Activated T-helper 1 cell treated with anti-CD3 and anti-CD28 coated beads, Interleukin-2, amount 50 U/mL, for 16 hours (primary cell): ENCODE measurements at places on chromosomes 12 and 14.

DNA sequence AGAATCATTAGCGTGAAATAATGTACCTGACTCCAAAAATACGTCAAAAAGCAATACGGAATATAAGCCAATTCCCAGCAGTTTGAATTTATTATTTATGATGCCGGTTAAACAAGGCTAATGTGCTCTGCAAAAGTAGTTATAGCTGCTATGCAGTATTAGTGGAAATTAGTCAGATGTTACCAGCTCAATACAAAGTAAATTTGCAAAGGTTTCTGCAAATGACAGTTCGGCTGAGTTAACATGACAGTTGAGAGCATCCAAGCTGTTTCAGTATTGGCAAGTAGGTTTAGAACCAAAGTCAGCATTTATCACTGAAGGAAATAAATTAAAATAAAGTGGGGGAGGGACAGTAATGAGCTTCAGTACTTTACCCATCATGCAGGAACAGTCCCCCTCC is 1665.8 kb upstream of the FLRT2 start:
- DNase-seq: no peak

- DNase-seq: no peak
Observed at GRCh38 chr12:4958697-4959375, 49.1 kb downstream of the KCNA1 start.

GRCh38 chr12:47021298-47021697 is 58.1 kb upstream of the PCED1B start:
- DNase-seq: no peak

- peak; percentile 48 for DNase-seq
Observed at GRCh38 chr14:69574263-69574953, at the start of gene CCDC177. Gene CCDC177, minus strand, starts transcription at chr14:69574871. Its CDS starts 1,249 bp downstream, at chr14:69573622.

DNA sequence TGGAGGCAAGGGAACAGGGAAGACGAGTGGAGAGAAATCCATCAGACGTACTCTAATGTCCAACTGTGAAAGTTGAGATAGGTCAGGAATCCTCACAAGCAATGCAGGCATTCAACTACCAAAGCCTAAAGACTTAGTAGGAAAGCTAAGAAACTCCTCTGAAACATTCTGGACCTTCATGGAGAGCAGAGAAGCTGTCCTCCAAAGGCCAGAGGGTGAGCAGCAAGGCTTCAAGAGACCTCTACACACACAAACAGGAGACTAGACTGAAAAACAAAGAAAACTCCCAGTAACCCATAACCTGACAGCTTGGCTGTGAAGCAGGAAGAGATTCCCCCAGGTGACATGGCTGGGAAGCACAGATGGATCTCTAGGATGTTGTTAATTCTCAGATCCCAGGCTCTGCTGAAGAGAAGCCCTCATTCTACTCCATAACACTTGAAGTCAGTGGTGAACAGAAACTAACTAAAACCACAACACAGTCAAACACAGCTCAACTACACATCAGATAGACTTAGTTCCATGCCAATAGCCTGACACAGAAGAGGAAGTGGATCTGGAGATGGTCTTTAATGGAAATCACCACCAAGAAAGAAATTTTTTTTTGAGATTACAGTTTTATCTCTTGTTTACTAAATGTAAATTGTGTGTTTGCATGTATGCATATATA is 23.2 kb upstream of the LYZ start:
- DNase-seq: no peak

- DNase-seq: no peak
Observed at GRCh38 chr12:131028587-131029338, 75.1 kb downstream of the ADGRD1 start.

GRCh38 chr14:32968972-32969544 is 30.4 kb downstream of the NPAS3 start:
- no peak for DNase-seq

DNA sequence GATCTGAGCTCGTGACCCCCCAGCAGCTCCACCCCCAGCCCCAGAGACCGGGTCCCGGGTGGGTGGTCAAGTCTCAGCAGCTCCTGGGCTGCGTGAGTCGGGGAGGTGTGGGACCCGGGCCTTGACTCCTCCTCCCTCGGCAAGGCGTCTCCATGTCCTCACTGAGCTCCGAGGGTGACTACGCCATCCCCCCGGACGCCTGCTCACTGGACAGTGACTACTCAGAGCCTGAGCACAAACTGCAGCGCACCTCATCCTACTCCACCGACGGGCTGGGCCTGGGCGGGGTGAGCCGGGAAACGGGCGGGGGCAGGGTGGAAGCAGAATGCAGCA is 28.1 kb downstream of the PIGH start:
- no peak for DNase-seq

DNA sequence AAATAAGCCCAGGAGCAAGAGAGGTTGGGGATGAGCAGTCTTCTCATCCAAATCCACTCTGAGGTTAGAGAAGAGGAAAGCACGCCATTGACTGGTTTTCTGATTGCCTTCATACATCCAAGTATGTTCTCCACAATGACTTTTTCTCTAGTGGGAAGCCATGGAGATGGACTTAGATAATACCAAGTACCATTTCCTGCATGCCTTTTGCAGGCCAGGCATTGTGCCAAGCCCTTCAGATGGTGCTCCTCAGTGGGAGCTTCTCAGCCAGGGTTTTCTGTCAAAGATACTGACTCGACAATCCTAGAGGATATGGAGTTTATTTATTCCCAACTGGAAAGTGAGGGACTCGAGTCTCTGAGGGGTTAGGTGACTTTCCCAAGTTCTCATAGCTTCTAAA is 218.0 kb downstream of the ZFP36L1 start:
- DNase-seq: no peak

- DNase-seq: no peak
Observed at GRCh38 chr14:82854131-82854530, 1320.5 kb upstream of the SEL1L start.

DNA sequence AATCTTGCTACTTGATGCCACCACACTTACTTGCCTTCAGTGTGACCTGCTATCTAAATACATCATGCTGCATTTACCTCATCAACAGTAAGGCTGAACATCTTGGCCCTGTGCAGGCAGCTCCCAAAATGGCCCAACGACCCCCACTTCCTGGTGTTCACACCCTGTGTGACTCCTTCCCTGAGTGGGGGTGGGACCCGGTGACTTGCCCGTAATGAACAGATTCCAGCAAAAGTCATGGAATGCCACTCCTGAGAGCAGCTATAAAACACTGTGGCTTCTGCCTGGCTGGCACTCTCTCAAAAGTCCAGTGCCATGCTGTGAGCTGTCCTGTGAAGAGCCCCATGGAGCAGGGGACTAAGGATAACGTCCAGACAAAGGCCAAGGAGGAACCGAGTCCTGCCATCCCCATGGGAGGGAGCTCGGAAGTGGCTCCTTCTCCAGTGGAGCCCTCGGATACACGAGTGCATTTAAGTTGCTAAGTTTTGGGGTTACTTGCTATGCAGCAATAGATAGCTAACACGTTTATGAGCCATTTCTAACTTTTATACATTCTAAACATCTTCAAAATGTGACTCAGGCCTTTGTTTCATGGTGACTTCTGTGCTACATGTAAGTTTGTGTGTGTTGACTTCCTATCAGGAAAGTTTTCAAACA is 33.0 kb downstream of the P2RX2 start:
- DNase-seq: no peak

- DNase-seq: no peak
Observed at GRCh38 chr14:72878746-72879145, 15.2 kb downstream of the DPF3 start.

DNA sequence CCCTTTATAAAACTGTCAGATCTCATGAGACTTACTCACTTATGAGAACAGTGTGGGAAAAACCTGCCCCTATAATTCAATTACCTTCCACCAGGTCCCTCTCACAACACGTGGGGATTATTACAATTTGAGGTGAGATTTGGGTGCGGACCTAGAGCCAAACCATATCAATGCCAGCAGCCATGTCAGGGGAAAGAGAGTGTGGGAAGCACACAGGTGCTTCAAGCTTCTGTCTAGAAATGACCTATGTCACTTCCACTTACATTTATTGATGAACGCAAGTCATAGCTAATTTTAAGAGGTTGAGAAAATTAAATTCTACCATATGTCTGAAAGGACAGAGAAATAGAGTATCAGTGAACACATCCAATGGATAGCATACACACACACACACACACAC is 32.5 kb upstream of the E2F7 start:
- DNase-seq: no peak

DNA sequence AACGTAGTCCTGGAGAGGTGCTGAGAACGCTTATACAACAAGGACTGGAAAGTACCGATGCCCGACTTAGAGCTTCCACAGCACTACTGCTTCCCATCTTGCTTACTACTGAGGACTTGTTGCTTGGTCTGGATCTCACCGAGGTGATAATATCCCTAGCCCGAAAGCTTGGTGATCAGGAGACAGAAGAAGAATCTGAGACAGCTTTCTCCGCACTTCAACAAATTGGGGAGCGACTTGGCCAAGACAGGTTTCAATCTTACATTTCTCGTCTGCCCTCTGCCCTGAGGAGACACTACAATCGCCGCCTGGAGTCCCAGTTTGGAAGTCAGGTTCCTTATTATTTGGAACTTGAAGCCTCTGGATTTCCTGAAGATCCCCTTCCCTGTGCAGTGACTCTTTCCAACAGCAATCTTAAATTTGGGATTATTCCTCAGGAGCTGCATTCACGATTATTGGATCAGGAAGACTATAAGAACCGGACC is 1.1 kb downstream of the TOGARAM1 start:
- no peak for DNase-seq

DNA sequence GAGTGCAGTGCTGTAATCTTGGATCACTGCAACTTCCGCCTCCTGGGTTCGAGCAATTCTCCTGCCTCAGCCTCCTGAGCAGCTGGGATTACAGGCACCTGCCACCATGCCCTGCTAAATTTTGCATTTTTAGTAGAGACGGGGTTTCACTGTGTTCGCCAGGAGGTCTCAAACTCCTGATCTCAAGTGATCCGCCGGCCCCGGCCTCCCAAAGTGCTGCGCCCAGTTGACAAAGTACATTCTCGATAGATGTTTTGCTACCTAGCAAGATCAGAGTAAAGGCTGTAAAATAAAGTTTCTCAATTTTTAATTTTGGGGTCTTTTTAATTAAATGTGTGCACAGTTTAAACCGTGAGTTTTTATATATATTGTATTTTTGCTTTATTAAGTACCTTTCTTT is 248.9 kb downstream of the CCER1 start:
- no peak for DNase-seq

GRCh38 chr14:34682787-34683321 is 31.5 kb downstream of the CFL2 start:
- no peak for DNase-seq

DNA sequence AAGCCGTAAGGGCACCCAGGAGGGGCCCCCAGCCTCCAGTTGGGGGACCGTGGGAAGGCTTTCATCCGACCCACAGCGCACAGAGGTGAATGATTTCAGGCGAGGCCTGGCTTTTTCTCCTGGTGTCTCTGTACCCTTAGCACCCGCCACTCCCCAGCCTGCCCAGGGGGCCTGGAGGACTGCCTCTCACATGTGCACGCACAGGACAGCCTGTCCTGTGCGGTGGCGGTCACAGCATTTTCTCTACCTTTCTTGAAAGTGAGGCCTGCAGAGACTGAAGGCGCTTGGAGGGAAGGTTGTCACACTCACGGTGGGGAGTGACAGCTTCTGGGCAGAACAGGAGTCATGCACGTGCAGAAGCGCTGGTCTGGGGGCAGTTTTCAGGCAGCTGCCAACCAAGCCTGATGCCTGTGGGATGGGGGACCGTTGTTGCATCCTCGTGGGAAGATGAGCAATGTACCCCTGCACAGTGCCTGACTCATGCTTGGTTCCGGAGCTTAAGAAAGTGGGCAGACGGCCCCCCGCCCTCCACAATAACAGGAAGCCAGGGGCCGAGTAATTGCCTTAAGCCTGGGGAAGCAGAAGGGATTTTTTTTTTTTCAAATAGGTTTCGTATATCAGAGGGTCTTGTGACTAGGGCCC is 148.1 kb downstream of the TSPAN9 start:
- no peak for DNase-seq

DNA sequence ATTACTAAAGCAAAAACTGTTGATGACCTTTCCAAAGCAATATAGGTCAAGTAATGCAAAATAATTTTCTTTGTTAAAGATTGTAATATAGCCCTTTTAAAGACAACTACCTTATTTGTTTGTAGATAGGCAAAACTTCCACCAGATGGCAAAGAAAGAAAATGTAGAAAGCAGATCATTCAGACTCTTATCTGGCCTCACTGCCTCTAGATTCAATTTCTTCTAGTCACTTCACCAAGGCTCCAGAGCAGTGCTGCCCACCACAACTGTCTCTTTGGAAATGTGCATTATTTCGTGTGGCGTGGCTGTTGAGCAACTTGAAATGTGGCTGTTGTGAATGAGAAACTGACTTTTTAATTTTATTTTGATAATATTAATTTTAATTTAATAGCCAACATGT is 127.1 kb downstream of the ITPR2 start:
- no peak for DNase-seq

- no peak for DNase-seq
Observed at GRCh38 chr12:22477166-22477893, 67.0 kb downstream of the C2CD5 start.

DNA sequence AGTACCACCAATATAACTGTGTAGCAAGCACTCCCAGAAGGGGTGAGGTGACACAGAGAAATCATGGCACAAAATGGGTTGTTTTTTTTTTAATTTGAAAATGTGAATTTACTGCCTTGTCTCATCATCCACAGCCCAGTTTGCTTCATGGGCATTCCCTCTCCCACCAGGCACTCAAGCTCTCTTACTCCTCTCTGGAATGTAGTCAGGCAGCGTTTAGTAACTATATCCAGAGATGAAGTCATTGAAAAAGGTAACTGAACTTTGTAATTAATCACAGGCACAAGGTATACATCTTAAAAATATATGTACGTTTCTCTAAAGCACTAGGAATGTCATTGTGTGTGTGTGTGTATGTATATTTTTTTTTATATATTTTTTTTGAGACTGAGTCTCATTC is 91.4 kb downstream of the FAR2 start:
- no peak for DNase-seq

DNA sequence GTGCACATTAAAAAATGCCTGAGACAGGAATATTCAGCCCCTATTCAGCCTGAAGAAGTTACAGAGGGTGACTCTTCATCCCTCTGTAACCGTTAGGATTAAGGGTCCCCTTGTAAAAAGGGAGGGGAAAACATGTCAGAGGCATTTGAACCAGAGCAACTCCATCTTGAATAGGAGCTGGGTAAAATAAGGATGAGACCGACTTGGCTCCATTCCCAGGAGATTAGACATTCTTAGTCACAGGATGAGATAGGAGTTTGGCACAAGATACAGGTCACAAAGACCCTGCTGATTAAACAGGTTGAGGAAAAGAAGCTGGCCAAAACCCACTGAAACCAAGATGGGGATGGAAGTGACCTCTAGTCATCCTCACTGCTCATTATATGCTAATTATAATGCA is 19.9 kb upstream of the MDM1 start:
- DNase-seq: no peak

- DNase-seq: no peak
Observed at GRCh38 chr12:128660532-128661225, 163.1 kb downstream of the SLC15A4 start.

DNA sequence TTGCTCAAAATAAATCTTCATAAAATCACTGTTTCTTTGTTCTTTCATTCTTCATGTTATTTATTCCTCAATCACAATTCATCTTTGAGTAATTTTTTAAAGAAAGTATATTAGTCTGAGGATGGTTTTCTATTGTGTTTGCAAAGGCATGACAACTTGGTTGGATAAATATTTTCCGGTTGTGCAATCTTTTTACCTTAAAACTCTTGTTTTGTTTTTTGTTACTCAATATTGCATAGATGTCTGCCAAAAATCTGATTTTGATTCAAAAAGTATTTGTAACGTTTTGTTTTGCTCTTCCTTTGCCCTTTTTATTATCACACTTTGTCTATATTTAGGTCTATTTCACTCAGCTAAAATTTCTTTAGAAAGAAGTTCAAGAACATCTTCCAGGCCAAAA is 86.2 kb upstream of the SYT1 start:
- no peak for DNase-seq

GRCh38 chr14:73759183-73759713 is 45.1 kb upstream of the PNMA1 start:
- DNase-seq: peak; percentile 45
